Stimulated activated CD8-positive, alpha-beta memory T cell treated with anti-CD3 and anti-CD28 coated beads, Interleukin-4, amount 100 ng/mL, for 48 hours (primary cell): ENCODE measurements at places on chromosomes 7 and 10.

DNA sequence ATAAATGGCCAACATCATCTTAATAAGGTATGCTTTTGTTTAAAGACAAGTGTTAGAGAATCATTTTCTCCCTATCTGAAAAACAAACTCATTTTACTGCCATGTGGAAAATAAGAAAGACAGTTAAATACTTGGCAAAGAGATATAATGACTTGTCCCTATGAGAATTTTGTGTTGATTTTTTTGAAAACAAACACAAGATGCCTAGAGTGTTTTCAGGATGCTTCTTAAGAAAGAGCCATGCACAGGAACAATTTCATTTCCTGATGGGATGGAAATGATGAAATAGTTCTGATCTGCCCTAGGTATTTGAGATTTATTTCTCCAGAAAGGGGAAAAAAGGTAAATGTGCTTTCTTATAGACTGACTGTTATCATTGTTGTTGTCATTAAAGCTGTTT lies 237.5 kb upstream of the GNAI1 start:
- DNase-seq, result no peak

DNA sequence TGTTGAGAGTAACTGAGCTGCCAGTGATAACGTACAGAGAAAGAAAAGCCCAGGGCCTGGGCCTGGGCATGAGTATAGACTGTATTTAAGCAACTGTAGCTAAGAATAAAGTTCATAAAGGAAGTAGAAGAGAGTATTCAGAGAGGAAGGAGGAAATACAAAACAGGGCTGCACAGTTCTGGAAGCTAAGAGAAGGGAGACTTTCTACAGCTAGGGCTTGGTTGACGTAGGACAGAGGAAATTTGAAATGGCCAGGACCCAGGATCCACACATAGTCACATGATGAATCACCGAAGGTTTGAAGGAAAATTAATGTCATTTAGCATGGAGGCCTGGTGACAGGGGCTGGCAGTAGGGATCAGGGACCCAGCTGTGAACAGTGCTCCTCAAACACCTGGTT lies 66.7 kb downstream of the ARL4A start:
- DNase-seq, result no peak

GRCh38 chr7:108382932-108383331 lies 73.3 kb downstream of the NRCAM start:
- no peak for DNase-seq

- DNase-seq, result no peak
These were observed 43.0 kb downstream of the ZMYND11 start for GRCh38 chr10:178208-178607.

- DNase-seq, result no peak
These were observed 79.2 kb downstream of the GLRX3 start for GRCh38 chr10:130215151-130215930.

DNA sequence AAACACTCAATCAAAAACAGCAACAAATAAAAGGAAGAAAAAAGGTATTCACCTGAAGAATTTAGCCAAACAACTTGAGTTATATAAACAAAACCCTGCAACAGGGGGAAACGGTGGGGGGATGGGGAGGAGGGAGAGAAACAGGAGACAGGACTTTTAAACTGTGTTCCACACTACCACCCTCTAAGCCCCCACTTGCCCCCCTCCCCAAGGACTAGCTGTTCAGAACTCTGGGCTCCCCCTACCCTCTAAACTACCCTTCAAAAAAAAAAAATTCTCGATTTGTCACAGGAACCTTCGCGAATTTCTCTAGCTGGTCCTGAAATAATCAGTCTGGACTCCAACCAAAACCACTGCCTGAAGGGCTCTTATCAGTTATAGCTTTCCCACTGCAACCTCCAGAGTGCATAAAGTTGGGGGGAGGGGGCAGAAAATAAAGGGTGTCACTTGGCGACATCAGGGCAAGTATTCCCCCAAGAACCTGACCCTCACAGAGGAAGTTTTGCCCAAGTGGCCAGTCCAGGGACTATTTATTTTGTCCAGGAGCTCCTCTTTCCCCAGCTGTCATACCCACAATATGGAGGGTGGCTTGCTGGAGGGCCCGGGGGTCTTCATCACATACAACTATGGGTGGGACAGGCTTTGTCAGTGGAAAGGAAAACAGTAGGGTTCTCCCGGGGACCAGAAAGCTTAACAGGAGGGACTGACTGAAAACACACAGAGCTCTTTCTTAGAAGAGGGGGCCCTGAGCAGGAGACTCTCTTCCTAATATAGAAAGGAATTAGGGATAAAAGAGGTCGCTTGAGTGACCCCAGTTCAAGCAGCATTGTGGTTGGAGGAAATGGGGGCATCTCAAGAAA lies 1.3 kb downstream of the UBE2H start:
- no peak for DNase-seq

DNA sequence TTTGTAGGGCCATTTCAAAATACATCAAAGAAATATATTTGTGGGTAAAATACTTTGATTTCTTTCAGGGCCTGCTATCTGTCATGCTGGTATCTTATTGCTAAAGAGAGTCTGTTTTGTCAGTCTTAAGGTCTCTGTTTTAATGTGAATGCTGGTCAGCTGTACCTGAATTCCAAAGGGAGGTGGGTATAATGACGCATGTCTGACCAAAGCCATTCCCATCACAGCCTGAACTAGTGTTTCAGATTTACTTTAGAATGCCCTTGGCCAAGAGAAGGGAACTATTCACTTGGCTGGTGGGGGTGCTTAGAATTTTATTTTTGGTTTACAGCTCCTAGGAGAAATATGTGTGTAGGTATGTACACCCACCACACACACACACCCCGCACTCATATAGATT lies 30.6 kb upstream of the MYL10 start:
- DNase-seq, result no peak

GRCh38 chr7:137771273-137771672 lies 75.5 kb downstream of the DGKI start:
- no peak for DNase-seq

DNA sequence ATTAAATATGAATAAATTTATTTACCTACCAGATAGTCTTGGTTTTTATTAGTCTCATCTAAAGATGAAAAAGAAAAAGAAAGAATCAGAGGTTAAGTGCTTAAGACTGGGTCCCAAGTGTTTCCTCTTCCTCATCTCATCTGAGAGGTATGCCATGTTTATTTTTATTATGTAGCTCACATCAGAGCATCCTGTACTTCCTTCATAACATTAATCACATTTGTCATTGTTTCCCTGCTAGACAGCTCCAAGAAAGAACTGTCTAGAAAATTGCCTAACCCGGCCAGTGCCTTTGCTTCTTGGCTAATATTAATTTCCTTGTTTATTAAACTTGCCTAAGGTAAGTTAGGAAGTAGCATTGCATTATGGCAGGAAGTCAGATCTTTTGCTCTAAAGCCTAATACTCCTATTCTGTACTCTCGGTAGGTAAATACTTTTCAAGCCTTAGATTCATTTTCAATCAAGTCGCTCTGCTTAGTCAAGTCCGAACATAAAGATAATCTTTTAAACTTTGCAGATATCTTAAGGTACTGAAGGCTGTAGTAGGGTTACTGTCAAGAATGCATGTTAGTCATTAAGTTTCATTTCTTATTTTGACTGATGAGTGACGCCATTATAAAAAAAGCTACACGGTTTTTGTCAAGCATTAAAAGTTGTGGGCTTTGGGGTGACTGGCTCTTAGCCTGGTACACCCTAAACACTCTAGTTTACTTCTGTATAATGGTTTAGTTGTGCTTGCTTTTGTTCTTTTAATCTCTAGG lies 47.4 kb downstream of the ZMYND11 start:
- no peak for DNase-seq

GRCh38 chr7:22363756-22364422 lies 6.9 kb upstream of the RAPGEF5 start:
- no peak for DNase-seq

DNA sequence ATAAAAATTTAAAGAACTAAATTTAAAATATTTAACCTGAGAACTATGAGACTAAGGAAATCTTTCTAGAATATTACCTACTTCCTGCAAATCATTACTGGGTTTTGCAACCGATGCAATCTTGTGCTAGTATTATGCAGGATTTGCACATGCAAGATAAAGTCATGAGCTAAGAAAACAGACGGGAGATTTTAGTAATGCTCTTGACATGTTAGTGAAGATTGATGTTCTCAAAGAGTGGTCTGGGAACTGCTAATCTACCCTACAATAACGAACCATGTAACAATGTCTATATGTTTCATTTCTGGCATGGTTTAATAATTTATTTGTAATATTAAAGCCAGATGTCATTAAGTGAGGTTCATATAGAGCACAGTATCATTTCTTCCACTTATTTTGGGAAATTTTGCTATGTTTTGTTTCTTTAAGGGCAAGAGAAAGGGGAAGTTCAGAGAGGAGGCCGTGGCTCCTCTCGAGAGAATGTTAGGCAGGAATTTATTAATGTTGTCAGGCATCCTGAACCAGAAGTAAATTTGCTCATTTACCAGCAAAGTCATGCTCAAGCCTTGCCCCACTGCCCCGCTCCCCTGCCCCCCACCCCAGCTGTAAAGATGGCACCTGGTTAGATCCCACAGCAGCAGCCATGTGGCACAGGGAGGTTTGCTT lies 22.8 kb downstream of the LRRC17 start:
- DNase-seq, result no peak

DNA sequence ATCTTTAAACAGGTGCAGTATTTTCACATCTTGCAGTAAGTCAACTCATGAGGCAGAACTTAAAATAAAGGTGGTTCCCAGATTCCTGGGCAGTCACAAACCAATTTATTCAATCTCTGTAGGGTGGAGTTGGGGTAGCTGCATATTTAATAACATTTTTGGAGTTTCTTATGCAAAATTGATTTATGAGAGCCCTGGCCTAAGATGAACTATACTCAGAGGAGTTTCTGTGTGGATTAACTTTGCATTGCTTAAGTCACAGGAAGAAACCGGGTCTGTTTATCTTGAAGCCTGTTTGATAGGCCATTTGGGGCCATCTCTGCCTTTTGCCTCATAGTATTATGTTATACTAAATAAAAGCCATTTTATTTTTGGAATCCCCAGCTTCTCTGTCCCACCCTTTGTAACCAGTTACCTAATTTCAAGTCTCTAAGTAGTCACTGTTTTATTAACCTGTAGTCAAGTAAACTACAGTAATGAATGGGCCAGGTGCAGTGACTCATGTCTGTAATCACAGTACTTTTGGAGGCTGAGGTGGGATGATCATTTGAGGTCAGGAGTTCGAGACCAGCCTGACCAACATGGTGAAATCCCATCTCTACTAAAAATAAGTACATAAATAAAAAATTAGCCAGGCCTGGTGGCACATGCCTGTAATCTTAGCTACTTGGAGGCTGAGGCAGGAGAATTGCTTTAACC lies 104.4 kb upstream of the FAM3C start:
- DNase-seq, result no peak

DNA sequence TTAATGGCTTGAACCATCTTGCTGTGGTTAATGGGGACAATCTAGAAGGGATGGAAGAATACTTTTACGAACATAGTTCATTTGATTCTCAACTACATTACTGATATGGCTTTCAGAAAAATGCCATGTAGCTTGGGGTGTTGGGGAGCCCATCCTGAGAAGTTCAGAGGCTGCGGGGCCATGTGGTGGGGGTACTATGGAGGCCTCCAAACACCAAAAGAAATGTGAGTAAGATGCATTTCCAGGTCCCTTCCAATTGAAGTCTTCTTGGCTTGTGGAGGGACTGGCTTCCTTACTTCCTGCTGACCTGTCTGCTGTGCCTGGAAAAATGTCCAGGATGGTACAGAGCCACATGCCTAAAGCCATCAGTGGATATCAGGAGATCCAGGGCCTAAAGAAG lies 1.6 kb upstream of the MBL2 start:
- no peak for DNase-seq

DNA sequence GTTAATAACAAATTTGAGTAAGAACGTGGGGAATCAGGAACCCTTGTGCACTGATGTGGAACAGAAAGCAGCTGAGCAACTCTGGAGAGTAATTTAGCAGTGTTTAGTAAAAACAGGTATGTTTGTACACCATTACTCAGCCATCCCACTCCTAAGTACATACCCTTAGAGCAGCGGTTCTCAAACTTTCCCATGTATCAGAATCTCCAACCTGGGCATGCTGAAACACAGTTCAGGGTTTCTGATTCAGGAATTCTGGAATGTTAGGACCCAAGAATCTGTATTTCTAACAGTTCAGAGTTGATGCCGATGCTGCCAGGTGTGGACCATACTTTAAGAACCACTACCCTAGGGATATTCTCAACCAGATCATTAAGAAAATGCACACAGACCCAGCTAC lies 5.1 kb downstream of the SGMS1 start:
- no peak for DNase-seq

- no peak for DNase-seq
These were observed 49.6 kb upstream of the HELLS start for GRCh38 chr10:94496010-94496409.

DNA sequence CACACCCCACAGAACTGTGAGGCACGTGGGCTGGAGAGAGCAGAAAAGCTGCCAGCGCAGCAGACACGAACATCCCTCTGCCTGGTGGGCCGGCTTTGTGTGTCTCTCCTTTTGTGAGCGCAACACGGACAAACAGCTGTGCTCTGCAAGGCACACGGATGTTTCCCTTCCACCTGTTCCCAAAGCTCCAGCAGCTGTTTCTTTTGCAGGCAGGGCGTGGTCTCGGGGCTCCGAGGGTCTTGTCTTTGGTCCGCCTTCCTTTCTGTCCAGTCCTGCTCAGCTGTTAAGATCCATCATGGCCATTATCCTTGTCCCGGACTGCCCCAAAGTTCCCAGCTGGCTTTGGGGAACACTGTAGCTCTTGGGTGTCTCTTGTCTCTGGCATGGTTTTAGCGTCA lies 32.7 kb upstream of the SH2B2 start:
- DNase-seq, result no peak

GRCh38 chr7:141481971-141482370 lies 69.2 kb upstream of the AGK start:
- no peak for DNase-seq

DNA sequence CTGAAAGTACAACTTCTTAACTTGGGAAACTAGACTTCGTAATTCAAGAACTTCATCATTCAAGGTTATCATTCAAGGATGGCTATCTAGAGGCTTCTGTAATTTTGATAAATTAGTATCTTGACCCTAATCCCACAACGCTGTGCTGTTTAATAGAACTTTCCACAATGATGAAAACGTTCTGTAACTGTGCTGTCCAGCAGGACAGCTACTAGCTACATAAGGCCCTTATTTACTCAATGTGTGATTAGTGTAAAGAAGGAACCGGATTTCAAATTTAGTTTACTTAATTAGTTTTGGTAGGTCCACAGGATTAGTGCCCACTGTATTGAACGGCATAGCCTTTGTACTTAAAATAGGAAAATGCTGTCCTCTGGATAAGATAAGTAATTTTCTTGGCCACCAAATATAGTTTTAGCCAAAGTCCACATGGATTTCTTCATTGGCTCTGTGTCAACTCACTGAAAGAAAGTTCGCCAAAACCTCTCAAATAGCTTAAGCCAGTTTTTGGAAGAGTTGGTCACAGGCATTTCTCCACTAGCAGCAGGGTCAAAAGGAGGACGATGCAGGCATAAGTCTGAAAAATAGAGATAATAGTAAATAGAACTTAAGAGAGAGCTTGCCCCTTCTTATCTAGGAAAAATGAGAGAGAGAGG lies 17.3 kb downstream of the DGKI start:
- DNase-seq, result no peak

GRCh38 chr7:13153266-13153665 lies 465.8 kb downstream of the ARL4A start:
- no peak for DNase-seq
